ENCODE measurements at places on chromosomes 5 and 9.

DNA sequence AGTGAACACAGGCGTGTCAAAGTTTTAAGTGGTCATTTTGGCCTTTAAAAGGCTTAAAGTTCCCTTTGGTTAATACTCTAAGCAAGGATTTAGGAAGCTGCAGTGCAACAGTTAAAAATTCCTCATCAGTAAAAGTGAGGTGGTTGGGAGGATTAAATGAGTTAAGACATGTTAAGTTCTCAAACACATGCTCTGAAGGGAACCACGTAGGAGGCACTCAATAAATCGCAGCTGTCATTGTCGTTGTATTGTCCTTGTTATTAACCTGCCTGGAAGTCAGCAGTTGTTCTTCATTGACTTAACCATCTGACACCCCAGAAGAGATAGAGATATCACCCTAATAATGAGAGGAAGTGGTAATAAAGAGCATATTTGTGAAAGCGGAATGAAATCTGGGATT, 247.5 kb downstream of the MARCHF11 start:
- no peak for DNase-seq

DNA sequence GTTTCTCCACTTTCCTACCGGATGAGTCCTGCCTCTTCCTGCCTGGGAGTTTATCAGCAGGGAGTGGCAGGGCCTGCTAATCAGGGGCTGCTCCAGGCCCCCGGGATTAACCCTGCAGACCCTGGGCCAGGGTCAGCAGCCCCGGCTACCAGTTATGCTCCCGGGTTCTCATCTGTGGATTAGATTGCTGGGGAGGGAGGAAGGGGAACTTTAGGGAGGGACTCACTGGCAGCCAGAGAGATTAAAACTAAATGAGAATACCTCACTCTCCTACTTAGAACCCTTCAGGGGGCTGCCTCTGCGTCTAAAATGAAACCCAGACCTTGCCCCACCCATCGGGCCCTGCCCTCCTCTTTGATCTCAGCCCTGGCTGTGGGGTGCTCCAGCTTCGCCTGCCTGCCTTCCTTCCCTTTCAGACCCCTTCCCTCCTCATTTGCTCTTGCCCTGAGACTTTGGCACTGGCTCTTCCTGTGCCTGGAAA, 130.5 kb upstream of the HAND1 start:
- DNase-seq = no peak

- DNase-seq = no peak
Measured at GRCh38 chr5:84213861-84214260, 170.8 kb downstream of the EDIL3 start.

DNA sequence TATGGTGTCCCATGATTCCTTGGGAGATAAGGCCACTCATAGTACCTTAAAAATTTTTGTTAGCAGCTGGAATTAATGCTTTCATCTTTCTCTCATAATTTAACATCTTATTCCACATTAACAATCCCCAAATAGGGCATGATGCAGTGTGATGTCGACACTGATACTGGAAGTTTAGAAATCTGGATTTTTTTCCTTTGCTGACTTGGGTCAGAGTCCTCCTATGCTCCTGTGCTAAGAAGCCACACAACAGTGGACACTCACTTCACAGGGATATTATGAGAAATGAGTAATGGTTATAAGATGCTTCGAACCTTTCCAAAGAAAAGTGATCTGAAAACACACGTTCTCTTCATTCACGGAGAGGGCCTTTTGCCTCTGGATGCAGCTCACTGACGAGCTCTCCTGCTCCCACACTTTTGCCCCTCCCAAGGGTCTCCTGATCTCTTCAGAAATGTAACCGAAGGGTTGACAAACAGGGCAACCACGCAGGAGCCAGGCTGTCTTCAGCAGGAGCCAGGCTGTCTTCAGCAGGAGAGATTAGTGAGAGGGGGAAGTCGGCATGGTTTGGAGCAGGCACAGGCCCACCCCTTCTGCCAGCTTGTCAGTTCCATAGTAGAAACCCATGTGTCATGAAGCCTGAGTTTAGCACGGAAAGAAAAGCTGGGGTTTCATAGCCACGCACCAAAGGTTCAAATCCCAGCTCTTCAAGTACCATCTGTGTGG, 247.8 kb downstream of the AOPEP start:
- no peak for DNase-seq

- DNase-seq = no peak
Measured at GRCh38 chr9:17628624-17629023, 49.8 kb downstream of the SH3GL2 start.

DNA sequence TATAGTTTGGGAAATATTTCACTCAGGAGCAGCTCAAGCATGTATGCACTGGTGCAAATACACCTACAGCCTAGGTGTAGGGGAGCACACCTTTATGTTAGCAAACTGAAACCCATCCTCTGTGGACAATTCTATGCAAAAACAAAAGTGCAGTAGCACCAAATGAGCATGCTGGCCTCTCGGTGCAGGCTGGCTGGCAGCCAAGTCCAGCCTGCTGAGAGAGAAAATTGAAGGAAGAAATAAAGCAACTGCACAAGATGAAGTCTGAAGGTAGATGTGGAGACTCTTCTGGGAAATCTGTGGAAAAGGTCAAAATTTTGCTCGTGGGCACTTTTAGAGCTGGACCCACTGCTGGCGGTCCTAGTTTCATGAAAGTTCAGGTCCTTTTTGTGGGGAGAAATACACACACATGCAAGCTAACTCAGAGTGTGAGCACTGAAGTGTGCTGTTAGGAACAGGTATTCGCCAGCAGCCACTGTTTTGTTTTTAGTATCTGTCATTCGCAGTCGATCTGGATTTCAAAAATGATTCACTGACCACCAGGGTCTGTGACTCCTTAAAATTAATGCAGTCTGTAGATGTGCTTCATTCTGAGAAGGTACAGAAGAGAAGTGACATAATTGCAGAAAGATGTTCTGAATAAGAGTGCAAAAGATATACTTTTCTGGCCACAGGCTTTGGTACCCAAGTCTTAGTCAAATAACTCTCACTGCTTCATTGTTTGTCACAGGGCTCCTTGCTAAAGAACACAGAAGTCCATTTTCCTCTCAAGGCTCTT, 281.7 kb downstream of the PARP8 start:
- DNase-seq = no peak

- DNase-seq = no peak
Measured at GRCh38 chr5:135232958-135233357, 166.1 kb downstream of the MACROH2A1 start.

DNA sequence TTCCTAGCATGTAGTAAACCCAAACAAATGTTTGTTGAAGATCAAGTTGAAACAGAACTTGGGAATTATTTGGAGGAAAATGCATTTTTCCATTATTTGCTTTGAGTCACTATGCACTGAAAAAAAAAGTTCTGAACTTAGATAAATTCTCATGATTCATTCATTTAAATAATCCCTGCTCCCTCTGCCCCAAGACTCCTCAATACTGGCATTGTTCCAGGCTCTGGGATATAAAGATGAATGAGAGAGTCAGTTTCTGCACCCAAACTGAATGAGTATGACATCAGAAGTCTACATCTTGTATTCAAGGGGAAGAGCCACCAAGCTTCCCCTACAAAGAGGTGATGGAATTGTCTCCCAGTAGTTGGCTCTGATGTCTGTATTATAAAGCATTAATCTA, 123.9 kb downstream of the SEC61B start:
- DNase-seq = peak; percentile 79
